ENCODE measurements at places on chromosomes 3 and 15.

DNA sequence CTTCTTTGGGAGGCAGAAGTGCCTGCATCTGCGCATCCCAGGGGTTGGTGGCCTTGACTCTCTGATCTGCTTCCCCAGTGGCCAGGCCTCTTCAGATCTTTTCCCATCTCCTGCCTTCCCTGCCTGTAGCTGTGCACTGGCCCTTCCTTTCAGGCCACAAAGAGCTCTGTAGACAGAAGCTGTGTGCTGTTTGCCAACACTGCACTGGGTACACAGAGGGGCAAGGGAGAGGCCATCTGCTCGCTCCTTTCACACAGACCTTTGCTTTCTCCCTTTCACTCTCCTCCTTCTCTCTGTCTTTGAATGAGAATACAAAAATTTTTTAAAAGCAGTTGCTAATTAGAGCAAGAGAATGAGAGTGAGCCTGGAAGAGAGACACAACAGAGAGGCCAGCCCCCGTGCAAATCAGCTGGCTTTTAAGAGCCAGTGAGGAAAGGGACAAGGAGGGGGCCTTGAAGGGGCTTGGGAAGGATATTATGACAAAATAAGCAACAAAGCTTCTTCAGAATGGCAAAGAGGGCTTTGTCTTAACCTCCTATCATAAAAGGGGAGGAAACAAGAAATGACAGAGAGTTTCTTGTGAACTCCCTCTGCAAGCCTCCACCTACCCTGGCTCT is 170.9 kb downstream of the EPHB1 start:
- DNase-seq = no peak

DNA sequence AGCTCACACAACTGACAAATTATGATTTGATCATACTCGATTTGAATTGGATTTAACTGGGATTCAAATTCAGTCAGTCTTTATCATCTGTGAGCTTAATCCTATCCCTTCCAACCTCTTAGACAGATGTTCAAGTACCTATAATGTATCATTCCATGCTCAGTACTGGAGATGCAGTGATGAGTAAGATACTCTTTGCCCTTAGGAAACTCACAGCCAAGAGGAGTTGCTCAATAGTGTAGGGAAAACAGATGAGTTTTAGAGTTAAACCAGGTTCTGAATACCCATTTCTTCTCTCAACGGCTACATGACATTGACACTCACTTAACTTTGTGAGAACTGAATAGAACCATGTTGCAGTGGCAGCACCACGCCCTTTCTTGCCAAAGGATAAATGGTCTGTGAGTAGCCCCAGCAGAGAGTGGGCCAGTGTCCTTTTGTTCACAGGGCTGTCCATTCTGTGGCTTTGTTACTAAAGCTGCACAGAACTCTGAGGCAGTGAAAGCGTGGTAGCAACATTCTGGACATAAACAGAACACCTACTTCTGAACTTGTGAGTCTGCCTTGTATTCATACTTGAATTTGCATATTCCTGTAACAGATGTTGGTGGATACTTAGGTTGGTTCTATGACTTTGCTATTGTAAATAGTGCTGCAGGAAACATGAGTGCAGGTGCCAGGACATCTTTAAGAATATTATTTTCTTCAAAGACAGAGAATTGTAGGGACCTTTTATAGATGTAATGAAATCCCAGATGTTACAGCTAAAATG is 91.6 kb downstream of the RASA2 start:
- DNase-seq = no peak

DNA sequence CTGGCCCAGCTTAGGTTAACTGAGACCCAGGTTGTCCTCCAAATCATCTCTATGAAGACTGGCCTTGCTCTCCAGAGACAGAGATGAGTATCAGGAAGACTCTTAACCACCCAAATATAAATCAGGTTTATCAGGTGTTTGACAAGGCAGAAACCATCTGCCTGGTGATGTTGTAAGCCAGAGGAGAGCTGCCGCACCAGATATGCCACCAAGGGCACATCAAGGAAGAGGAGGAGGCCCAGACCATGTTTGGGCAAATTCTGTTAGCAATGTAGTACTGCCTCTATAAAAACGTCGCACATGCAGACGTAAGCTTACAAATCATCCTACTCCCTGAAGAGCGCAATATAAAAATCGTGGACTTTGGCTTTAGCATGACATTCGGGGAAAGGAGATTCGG is 21.0 kb upstream of the RPL32 start:
- no peak for DNase-seq

- DNase-seq = peak; percentile 63
Measured at GRCh38 chr3:149245738-149246451, 24.3 kb upstream of the CP start.

DNA sequence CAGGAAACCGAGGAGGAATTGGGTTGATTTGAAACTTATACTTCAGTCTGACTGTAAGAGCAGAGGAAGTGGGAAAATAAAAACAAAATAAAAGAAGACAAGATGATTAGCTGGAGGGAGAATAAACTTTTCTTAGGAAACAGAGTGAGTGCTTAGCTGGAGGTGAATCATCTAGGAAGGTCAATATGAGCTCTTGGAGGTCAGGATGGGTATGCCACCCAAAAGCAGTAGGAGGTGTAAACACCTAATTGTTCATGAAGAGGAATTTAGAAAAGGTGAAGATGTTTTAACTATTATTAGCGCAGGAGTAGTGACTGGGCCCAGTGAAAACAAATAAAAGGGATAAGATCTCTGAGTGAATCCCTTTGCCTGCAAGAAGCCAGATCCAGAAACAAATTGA is 39.9 kb upstream of the ARL14 start:
- DNase-seq = no peak

GRCh38 chr3:107985496-107985895 is 105.3 kb downstream of the CD47 start:
- no peak for DNase-seq

DNA sequence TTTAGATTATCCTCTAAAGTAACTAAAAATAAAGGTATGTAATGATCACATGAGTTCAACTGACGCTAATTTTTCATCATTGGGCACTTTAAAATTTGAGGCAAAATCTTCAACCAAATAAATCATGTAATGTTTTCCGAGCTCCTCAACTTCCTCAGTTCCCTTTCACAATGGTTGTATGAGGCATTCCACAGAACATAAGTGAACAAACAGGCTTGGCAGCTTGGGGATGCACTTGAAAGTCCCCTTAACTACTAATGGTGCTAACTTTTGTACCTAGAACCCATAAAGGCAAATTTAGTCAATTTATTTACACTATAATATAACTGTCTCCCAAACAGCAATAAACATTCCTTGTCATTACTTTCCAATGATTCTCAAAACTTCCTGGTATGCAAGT is 1137.9 kb downstream of the ROBO2 start:
- DNase-seq = no peak

DNA sequence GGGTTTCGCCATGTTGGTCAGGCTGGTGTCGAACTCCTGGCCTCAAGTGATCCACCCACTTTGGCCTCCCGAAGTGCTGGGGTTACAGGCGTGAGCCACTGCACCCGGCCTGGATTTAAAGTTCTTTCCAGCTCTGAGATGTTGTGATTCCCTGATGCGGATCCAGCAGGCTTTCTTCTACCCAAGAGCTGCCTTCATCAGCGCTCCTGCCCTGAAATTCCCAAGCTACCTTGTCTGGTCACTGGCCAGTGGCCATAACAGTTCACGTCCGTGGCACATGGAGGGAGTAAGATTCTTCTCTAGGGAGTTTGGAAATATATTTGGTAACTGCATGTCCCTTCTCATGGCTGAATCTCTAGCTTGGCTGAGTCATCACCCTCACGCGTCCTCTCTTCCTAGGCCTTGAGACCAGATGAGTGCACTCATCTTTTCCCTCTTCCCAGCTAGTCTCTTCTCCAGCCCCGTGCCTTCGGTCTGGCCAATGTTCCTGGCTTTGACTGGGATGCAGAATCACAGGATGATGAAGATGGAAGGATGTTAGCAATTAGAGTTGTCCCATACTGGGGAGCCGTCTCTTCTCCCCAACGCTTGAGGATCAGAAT is 29.8 kb upstream of the APOD start:
- DNase-seq = no peak

GRCh38 chr15:81054236-81054635 is 53.5 kb downstream of the TLNRD1 start:
- DNase-seq = no peak

DNA sequence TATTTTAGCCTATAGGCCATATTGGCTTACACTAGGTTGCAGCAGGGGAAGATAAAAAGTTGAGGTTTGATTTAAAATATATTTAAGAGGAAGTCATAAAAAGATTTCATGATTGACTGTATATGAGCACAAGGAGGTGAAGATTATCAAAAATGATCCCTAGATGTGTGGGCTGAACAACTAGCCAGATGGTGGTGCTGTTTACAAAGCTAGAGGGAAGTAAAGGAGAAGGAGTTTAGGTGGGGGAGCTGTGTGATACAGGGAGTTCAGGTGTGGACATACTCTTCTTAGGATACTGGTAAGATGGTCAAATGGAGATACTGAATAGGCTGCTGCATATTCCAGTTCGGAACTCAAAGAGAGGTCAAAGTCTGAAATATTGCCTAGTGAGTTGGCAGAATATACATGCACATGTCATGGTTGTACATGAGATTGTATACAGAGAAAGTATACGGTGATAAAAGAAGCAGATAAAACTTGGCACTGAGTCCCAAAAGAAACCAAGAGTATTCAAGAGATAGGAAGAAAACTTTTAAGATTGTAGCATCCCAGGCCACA is 727.8 kb downstream of the NLGN1 start:
- no peak for DNase-seq

- no peak for DNase-seq
Measured at GRCh38 chr3:14905055-14905657, 42.2 kb upstream of the NR2C2 start.

GRCh38 chr3:48338635-48339034 is 5.2 kb upstream of the SPINK8 start:
- DNase-seq = peak; percentile 50

GRCh38 chr3:178397836-178398235 is 138.4 kb upstream of the KCNMB2 start:
- DNase-seq = no peak

DNA sequence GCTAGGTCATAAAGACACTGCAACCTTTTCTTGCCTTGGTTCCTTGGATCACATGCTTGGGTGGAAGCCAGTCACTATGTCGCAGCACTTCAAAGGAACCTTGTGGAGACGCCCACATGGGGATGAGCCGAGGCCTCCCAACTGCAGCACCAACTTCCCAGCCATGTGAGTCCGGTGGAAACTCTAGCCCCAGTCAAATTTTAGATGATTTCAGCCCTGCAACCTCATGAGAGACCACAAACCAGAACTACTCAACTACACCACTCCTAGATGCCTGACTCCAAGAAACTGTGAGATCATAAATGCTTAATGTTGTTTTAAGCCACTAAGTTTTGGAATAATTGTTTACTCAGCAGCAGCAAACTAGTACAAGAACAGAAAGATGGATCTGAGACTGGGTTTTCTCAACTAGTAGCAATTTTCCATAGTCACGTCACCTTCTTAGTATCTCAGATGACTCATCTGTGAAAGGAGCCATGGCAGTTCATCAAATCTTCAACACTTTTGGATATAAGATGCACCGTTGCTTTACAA is 86.5 kb downstream of the MB21D2 start:
- DNase-seq = no peak

DNA sequence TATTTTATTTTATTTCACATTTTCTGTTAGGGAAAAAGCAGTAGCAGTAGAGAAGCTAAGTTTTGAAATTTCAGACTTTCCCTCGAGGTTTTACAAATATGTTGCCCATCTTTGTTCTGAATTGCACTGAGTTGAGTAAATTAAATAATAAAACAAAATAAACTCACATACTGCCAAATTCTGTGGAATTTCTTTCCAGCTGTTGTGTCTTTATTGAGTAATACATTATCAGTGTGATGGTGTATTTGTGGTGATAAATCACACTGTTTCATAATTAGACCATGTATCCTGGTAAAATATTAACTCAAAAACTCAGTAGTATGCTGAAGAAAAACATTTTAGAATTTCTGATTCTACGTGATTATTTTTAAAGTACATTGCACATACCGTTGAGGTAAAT is 592.1 kb downstream of the SI start:
- no peak for DNase-seq

GRCh38 chr3:183825456-183826161 is at the start of gene MAP6D1:
TSS of gene MAP6D1 (minus strand) at chr3:183825577. CDS start at chr3:183825547, 30 bp downstream.
- DNase-seq = peak; percentile 9

DNA sequence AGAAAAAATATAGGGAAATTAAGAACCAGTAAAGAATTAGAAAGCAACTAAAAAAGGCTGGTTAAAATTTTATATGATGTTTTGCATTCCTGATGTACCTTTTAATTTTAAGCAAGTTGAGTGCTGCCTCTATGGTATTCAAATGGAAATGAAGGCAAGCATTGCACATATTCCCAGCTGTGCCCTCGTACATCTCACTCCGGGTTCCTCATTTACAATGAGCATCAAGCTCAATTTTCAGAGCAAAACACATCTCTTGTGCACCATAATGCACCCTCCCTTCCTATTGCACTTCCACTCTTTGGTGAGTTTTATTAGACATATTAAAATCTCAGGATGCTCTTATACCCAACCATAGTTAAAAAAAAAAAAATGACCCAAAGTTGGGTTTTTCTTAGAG is 267.9 kb downstream of the CHST2 start:
- no peak for DNase-seq

Measured in bone marrow (tissue), 2 donors.